Stimulated activated CD4-positive, alpha-beta T cell treated with anti-CD3 and anti-CD28 coated beads, Interleukin-1b, Interleukin-23, amount 100 ng/mL, for 1 hour (primary cell): ENCODE measurements at places on chromosomes 2 and 18.

- DNase-seq = no peak
Observed at GRCh38 chr2:156797832-156798231, 361.7 kb downstream of the GPD2 start.

- DNase-seq = no peak
Observed at GRCh38 chr2:10329880-10330699, 27.4 kb downstream of the HPCAL1 start.

DNA sequence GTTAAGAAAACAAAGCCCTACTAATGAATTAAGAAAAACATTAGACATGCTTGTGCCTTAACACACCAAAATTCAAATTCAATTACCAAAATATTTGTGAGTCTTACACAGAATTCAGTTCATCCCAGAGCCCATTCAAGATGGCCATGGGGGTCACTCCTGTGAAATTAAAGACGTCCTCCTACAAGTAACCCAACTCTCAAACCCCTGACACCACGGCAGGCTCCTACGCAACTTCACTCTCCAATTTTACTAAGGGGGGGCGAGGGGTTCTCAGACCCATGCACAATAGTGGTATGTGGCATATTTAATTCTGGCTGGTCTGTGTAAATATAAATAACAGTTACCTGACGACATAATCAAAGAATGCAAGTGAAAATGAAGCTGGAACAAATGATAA is 5.0 kb downstream of the ZNF516 start:
- DNase-seq = no peak

DNA sequence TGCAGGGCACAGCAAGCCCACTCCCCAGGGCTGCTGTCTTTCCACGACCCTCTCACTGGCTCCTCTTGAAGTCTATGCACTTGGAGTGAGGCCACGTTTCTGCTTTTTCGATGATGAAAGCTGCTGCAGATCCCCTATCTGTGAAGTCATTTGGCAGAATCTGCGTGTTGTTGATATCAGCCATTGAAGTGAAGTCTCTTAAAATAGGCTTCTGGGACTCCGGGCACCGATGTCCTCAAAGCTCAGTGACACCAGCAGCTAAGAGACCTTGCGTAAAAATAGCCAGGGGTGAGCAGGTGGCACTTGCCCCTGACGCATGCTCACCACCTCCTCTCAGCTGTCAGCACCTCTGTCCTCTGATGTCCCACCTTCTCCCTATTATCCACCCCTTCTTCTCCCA is 89.4 kb upstream of the FHL2 start:
- no peak for DNase-seq

GRCh38 chr2:131033786-131034121 is 59.5 kb downstream of the FAM168B start:
- no peak for DNase-seq

DNA sequence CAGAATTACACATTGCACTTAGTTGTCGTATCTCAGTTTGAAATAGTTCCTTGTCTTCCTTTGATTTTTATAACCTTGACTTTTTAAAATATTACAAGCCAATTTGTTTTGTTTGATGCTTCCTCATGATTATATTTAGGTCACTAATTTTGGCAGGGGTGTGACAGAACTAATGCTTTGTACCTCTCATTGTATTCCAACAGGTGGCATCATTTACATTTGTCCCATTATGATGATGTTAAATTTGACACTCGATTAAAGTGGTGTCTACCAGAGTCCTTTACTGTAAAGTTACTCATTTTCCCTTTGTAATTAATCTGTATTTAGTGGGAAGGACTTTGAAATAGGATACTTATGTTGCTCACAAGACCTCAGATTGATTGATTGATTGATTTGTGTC is 21.5 kb upstream of the MFSD2B start:
- DNase-seq = no peak

DNA sequence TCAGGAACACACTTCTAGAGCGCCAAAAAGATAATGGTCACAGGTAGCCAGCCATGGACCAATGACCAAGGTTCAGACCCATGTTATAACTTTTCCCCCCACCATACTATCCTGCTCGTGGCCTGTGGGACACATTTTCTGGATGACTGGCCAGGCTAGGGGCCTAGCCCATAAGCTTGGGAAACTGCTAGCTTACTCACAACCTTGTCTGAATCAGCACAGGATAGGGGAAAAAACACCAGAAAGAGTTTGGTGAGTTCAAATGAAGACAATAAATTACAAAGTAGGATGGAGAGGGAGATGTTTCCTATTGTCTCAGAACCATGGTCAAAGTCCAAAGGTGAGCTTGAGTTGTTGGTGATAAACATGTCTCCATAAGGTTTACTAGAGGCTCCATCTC is 156.3 kb upstream of the CCDC68 start:
- DNase-seq = no peak

DNA sequence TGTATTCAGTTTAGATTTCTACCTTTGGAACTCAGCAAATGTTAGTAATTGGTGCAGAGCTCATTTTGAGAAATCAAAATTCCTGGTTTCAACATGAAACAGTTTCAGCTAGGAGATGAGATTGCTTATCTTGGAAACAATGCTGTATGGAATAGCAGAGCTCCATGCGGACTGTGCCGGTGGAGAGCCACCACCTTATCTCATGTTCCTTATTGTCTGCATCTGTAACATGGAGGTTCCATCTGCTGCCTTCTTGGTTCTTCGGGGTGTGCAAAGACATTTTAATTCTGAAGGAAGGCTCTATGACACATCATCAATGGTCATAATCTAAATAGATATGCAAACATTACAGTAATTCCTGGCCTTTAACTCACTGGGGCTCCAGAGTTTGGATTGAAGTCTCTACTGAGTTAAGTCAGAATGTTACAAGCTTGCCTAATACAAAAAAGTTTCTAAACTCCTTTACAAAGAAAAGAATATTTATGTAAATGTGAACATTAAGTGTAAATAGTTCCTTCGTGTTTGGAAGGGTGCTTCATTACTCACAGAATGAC is 65.3 kb downstream of the PRKRA start:
- no peak for DNase-seq

DNA sequence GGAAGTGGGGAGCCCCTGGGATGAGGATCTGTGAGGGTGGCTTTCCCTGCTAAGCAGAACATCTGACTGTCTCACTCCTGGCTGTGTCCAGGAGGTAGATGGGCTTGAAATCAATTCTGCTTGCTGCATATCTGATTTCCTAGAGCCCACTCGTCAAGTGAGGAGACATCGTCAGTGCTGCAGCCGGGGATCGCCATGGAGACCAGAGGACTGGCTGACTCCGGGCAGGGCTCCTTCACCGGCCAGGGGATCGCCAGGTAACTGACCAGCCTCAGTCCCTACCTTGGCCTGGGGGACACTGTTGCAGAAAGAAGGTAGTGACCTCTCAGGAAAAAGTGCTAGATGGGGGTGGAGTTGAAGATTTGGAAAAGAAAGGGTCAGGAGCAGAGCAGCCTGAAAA is 31.3 kb downstream of the CNGA3 start:
- DNase-seq = no peak

GRCh38 chr18:54852780-54853675 is 24.8 kb downstream of the RAB27B start:
- no peak for DNase-seq

- no peak for DNase-seq
Observed at GRCh38 chr2:68829749-68830148, 41.4 kb downstream of the BMP10 start.

GRCh38 chr2:31187166-31187565 is 30.1 kb downstream of the CAPN14 start:
- no peak for DNase-seq
